ENCODE measurements at places on chromosomes 3 and 15. TPM values are rescaled to one million over a fixed set of nuclear protein-coding genes. Genes with fewer than 3 reads are reported as not detected.
A peak's percentile ranks its signal among the peaks of the same experiment; 100 is the strongest.

DNA sequence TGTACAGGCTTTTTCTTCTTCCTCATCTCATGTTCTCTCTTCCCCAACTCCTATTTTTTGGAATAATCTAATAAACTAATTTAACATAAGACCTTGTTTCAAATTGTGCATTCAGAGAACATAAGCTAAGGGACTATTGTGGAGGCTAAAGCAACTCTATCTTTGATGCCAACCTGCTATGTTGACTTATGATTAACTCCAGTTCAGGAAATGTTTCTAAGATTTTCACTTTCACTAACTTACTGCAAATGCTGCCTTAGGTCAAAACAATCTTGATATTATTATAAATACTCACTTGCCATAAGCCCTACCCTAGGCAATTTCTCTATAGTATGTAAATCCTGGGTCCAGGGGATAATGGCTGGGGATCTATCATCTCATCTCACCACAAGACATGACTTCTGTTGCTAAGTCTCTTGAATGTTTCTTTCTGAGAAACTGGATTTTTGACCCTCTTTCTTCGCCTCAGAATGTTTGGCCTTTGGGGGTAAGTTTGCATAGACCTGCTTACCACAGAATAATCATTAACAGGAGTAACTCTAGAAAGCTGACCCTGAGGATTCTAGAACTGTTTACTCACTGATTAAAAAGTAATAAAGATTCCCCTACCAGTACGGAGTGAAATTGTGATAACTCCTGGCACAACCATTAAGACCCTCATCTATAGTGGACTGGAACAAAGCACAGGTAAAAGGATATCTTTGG is 768.1 kb downstream of the GBE1 start:
- DNase-seq: no peak

DNA sequence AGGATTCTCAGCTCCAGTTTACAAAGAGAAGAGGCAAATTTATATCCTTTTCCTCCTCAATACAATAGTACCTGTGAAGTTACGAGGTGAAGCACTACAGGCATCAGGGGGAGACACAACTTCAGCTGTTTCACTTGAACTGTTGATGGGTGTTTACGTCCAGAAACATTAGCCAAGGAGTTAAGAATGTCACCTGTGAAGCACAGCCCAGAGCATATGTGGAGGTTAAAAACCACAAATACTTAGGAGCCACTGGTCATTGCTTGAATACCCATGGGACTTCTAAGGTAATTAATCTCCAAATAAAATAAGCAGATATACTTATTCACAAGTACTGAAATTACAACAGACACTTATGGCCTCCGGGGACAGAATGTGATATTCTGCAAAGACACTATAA is 246.5 kb downstream of the ULK4 start:
- DNase-seq: no peak

DNA sequence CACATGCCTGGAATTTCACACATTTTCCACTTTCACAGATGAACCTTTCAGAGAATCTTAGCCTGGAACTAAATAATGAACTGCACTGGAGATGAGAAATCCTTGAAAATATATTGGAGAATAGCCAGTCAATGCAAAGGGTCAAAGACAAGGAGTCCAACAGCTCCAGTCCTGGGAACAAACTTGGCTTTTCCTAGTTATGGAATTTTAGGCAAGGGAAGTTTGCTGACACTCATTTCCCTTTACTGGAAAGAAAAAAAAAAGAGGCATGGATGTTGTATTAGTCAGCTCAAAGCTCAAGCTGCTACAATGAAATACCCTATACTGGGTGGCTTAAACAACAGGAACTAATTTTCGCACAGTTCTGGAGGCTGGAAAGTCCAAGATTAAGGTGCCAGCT is 690.8 kb upstream of the ARPP21 start:
- no peak for DNase-seq

DNA sequence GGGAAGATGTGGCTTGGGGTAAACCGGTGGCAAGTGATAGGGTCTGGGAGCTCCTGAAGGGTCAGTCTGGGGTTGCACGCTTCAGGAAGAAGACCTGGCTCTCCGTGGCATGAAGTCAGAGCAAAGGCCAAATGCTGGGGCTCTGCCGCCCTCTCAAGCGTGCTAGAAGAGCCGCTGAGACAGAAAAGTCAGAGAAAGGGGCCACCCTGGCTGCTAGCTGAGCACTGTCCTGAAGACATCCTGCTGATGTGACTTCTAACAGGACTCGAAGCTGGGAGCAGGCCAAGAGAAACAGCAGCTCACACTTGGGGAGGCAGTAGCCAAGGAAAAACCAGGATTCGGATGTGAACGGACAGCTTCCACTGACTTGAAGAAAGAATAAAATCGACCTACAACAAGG is 270.4 kb downstream of the OCA2 start:
- no peak for DNase-seq

GRCh38 chr3:59192473-59192872 is 142.6 kb upstream of the CFAP20DC start:
- DNase-seq: no peak

DNA sequence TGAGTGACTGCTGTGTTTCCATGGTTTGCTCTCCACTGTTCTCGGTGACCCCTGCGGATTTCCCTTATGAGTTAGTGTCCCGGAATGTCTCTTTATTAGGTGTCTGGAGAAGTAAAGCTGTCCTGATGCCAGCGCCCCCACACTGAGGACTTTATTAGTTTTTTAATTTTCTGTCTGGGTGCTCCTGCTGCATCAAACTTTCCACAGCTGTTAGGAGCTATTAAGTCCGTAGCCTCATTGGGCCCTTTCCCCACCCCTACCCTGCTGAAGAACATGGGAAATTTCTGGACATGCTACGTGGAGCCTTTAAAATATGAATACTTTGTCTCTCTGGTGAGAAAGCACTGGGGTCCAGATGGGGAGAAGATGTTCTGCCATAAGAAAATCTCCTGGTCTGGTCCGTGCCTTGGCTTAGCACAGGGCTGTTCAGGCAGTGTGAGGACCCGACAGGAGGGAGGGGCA is 161.7 kb upstream of the HES1 start:
- DNase-seq: no peak

- DNase-seq: no peak
Observed at GRCh38 chr3:195758721-195759353, 38.1 kb downstream of the MUC20 start.

GRCh38 chr3:177464392-177465256 is 267.3 kb upstream of the TBL1XR1 start:
- no peak for DNase-seq

DNA sequence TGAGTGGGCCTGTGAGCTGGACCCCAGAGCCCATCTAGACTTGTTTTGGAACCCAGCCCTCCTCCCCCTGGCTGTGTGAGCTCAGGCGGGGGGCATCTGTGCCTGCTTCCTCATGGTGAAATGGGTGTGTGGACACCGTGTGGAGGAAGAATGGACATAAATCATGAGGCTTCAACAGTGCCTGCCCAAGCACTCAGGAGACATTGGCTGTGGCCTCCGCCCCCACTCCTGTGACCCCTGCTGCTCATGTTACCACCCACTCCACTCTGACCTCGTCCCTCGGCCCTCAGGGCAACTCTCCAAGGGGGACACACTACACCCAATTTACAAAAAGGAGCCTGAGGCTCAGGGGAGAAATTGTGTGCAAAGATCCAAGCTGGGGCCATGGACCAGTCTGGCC is 16.6 kb downstream of the TPRA1 start:
- DNase-seq: no peak

DNA sequence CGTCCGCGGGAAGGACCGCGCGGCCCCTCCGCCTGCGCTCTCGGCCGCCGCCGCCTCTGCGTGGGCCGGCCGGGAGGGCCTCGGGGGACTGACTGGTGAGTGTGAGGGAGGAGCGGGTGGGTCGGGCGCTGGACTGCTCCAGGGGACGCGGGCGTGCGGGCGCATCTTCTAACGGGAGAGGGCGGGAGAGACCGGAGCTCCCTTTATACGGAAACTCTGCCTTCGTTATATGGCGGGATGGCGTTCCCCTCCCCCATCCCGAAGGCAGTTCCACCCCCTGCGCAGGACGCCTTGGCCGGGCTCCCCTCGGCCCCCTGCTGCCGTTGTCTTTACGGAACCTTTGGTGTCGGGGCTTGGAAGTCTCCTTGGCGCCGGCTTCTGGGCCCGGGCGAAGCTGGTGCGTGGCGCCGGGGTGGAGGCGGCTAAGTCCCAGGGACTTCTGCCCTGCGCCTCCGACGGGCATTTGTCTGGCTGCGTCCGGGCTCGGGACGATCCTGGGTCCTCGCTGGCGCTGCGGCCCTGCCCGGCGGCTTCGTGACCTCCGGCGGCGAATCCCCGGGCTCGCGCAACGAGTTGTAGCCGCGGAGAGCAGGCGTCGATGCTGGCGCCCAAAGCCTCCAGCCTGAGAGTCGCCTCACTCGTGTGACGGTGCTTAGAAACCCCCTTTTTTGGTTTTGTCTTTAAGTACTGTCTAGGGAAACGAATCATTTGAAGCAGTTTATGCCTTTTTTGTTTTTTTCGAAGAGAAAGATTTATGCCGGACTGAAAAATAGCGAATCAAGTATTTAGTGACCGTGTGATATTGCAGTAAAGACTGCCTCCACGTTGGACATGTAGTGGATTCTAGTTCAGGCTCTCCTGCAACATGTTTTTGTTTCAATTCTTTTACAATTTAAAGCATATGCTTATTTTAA is 623 bp downstream of the ZNF639 start:
- DNase-seq: peak; percentile 77

GRCh38 chr3:87397211-87397610 is 120.8 kb upstream of the POU1F1 start:
- DNase-seq: no peak

DNA sequence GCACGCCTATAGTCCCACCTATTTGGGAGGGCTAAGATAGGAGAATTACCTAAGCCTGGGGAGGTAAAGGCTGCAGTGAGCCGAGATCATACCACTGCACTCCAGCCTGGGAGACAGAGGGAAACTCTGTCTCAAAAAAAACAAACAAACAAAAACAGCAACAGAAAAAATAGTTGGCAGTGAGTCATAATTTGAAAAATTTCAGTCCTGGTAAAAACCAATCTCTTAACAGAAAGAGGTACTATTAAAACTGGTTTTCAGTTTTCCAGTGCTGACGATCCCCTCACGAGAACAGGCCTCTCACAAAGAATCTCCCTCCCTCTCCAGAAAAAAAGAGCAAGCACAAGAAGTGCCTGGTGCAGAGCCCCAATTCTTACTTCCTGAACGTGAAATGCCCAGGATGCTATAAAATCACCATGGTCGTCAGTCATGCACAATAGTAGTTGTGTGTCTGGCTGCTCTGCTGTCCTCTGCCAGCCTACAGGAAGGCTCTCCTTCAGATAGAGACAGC is 22.8 kb upstream of the MAP4 start:
- DNase-seq: no peak

DNA sequence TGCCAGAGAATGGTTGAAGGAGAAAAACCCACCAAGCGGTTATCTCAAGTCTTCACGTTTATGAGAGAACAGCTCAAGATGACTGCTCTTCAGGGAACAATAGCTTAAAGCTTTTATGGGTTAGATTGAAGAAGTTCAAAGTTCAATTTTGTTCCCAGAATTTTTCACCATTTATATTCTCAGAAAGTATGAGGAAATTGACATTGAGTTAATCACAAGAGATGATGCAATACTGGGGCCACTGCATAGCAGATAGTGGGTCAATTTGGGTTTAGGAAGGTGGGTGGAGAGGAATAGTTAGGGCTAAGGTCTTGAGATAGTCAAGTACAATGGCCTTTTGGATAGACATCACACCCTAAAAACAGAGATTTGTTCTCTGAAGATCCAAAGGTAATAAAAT is 539.3 kb downstream of the SQOR start:
- DNase-seq: no peak

DNA sequence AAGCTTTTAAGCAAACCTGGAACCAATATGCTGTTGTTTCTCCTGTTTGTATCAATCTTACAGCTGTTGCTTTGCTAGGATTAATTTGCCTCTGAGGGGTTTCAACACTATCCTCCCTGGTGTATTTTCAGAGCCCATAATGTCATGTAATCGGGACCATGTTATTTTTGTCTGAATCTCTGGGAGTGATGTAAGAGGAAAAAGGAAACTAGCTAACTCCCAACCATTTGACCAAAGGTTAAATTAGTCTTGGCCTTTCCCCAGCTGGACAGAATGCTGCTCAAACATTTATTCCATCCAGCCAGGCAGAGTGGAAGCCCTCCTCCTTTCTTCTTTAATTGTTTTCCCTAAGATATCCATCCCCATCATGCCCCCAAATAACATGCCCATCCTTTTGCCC is 142.2 kb downstream of the ALDH1A2 start:
- DNase-seq: no peak

The TP63 gene
- 0.41 TPM for total RNA-seq

The FOXL2NB gene
- 0.41 TPM for total RNA-seq

The C2CD4B gene
- 0.41 TPM for total RNA-seq

The PLSCR4 gene
- 5.7 TPM for total RNA-seq

The EOMES gene
- total RNA-seq: 6.9 TPM

The TMEM108 gene
- total RNA-seq: 18.3 TPM

The TICRR gene
- total RNA-seq: 1.2 TPM

The PTH1R gene
- 2.0 TPM for total RNA-seq
